ENCODE measurements at places on chromosomes 5 and 9.

DNA sequence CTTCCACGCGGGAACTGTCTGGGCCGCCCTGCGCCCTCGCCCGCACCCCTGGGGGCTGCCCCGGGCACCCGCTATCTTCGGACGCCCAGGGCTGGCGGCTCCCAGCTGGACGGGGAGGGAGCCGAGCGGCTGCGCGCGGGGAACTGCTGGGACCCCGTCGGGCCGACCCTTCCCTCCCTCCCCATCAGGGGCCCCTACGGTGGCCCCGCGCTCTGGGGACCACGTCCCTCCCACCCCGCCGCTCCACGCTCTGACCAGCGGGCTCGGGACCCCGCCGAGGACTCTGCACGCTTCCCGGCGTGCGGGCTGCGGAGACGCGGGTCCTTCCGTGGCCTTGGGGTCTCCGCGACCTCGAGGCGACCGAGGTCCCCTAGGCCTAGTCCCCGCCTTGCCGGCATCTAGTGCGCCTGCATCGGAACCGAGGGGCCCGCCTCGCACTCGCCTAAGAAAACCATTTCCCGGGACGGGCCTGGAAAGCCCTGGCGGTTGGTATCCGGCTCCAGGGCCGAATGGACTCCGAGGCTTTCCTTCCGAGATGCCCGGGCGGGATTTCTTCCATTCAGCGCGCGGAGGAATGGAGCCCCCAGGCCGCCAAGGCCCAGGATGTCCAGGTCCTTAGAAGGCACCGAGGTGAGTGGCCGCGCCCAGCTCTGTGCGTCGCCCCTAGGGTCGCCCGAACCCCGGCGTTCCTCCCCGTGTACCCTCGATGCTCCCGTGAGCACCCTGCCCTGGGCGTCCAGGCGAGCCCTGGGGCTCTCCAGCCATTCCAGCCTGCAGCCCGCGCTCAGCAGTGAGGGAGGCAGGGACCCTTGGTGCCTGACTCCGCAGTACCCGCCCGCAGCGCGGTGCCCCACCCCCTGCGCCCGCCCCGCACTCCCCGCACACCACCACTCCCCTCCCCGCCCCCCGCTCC lies 705 bp upstream of the SLC6A3 start:
- DNase-seq: no peak

DNA sequence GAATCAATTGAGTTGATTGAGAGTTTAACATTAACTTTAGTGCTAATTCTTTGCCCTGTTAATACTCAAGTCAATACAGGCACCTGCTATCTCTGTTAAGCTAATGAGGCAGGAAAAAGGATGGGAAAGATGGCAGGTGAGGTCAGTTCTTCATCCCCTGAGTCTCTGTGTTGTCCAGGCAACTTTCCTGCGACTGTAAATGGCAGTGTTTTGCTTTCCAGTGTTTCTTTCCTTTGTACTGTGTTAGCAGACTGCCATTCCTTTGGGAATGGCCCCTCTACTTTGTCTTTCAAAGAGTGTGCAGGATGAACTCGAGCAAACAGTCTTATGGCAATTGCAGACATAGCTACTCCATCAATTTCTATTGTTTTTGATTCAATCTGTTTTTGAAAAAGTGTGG lies 202.2 kb upstream of the VLDLR start:
- DNase-seq: no peak

GRCh38 chr9:99040911-99041582 lies 63.9 kb upstream of the TGFBR1 start:
- DNase-seq: no peak

DNA sequence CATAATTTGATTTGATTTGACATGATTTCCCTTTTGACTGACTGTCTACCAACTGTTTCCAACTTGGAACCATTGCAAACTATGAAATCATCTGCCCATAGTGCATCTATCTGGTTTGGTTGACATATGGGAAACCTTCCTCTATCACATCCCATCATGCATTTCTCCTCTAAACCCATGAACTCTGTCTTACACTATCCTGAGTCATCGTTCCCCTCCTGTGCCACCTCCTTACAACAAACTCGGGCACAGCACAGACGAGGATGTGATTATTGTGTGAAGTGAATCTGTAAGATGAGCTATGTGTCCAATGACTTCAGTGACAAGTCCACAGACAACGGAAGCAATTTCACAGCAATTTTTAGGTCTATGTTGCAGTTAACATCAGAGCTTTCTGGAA lies 126.1 kb downstream of the NPR3 start:
- no peak for DNase-seq

GRCh38 chr5:147956842-147957223 lies 50.5 kb upstream of the C5orf46 start:
- no peak for DNase-seq

GRCh38 chr5:91011029-91011428 lies 372.1 kb downstream of the ARRDC3 start:
- DNase-seq: no peak

- DNase-seq: peak; percentile 69
Observed at GRCh38 chr5:35852084-35852734, 4.5 kb upstream of the IL7R start.

DNA sequence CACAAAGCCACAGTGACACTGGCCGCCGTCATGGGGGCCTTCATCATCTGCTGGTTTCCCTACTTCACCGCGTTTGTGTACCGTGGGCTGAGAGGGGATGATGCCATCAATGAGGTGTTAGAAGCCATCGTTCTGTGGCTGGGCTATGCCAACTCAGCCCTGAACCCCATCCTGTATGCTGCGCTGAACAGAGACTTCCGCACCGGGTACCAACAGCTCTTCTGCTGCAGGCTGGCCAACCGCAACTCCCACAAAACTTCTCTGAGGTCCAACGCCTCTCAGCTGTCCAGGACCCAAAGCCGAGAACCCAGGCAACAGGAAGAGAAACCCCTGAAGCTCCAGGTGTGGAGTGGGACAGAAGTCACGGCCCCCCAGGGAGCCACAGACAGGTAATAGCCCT lies 26.1 kb downstream of the HRH2 start:
- DNase-seq: no peak

GRCh38 chr9:84945878-84946538 lies 276.5 kb downstream of the NTRK2 start:
- DNase-seq: no peak

DNA sequence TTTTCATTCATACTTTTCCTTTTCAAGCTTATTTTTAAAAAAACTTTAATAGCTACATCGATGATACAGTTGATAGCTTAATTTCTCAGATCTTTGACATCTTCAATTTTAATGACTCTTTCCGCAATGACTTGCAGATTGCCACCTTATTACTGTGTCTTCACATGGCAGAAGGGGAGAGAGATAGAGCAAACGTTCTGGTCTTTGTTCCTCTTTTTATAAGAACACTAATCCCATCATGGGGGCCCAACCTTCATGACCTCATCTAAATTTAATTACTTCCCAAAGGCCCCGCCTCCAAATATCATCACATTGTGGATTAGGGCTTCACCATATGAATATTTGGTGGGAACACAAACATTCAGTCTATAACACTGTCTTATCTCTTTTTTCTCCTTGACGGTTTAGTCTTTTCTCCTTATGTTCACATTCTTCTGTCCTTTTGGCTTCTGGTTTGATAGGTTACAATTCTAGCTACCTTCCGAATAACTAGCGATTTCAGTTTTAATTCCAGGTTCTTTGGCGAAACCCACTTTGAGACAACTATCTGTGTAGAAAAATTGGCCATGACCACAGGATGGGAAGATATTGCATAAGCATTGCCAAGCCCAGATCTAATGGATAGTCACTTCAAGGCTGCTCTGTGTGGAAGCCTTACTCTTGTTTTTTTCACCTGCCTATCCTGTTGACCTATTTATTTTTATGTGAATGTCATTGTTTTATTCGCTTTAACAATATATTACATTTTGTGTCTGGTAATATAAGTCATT lies 5.0 kb downstream of the ZNF189 start:
- DNase-seq: no peak

DNA sequence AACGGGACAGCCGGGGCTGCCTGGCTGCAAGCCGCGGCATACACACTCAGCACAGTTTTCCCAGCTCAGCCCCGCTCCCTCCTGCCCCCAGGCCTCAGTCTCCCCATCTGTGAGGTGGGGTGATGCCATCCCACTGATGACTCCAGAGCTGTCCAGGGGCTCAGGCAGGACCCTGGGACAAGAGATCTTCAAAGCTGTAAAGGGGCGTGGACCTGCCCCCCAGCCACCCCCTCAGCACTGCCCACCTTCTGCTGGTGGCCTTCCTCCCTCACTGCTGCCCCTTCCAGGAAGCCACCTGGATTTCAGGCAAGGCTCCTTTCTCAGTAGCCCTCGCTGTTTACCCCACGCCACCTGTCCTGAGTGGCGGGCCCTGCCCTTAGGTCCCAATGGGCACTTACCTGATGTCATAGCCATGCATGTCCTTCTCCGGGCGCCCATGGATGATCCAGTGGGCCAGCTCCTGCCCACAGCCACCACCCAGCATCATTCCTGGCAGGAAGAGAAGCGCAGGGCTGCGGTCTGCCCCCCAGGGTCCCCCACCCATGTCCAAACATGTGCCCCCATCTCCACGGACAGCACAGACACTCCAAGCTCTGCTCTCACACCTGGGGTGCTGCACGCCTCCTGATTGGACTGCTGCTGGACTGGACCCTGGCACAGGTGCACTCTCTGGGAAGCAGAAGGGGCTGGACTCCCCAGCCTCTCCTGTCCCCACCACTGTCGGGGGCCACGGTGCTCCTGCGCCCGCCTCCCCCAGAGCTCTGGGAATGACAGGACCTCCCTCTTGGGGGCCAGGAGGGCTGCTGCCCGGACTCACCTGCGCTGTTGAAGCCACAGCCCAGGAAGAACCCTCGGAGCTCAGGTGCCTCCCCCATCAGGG lies 25.7 kb downstream of the SARDH start:
- DNase-seq: no peak

DNA sequence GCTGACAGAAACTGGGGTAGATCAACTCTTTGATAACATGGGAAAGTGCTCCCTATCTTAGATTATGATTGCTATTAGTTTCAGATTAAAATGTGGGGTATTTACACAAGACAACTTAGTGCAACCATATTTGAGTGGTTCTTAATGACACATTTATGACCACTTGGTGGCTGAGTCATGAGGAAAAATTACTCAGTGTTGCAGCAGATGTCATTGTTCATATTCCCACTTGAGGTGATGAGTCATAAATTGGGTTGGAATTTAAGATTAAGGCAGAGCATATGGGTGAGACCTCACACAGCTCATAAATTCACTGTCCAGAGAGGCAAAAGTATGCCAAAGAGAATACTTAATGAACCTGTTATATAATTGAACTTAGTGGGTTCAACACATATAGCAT lies 408.3 kb downstream of the DMRT2 start:
- no peak for DNase-seq

DNA sequence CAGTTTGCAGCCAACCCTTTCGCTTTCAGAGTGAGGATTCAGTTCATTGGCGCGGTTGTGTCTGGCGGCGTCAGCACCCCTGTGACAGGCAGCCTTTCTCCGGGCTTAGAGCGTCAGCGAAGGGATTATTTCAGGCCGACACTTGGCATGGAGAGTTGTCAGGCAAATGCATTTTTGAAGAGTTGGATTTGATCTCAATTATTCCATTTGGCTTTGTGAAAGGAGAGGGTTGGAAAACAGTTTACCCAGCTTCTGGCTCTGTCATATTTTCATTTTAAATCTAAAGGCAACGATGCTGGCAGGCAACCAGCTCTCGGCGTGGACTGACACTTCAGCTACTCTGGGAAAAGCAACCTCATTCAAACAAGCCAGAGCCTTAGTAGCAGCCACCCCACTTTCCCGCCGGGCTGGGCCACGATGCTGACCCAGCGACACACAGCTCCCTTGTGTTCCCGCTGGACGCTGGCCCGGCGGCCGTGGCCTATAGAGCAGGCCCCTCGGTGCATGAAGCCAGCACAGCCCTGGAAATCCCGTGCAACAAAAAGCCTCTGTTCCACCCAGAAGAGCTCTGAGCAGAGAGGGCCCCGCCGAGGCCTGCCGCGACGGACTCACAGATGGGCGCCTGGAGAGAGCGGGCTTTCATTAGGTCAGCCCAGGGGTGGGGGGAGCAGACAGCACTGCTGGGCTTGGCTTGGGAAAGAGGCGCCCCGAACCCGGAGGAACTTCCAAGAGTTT lies 28.9 kb upstream of the LPCAT1 start:
- no peak for DNase-seq

GRCh38 chr5:172872997-172873491 lies 39.0 kb downstream of the ERGIC1 start:
- DNase-seq: no peak

DNA sequence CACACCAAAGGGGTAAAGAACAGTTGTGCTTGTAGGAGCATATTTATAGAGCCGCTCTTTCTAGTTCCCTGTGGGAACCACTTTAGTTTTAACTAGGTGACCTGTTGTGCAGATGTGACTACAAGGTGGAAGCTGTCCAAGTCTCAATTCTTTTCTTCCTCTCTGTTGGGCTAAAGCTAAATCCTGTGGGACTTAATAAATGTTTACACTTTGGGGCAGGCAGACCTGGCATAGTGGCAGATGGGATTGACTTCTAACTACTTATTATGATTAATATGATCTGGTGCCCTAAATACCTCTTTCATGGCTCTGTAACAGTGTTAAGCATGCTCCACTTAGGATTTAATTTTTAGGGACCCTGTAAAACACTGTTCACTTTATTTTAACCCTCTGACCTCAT lies 265.3 kb downstream of the KCTD16 start:
- DNase-seq: no peak

DNA sequence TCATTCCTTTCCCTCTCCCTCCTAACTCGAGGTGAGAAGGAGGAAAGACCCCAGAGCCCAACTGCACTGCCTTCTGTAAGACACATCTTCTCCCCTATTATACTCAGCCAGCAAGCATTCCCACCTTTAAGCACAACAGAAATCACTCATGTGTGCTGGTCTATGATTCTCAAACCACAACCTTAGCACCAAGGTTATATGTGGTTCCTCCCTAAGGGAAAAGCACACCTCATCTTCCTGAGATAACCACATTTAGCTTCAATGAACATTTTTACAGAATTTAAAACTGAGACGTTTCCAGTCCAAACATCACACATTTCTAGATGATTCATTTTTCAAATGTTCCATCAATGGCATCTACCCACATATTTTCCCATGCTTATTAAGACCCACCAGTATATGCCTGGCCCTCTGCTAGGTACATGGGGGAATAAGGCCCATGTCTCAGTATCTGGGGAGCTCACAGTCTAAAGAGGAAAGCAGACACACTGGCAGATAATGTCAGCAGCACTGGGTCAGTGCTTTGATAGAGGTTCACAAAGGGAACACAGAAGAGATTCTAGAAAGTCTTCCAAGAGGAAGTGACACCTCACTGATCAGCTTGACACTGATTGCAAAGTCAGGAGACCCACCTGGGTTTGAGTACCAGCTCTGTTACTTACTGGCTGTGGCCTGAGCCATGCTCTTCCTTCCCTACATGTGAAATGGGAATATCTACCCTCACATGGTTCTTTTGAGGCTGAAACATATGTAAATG lies 245.4 kb downstream of the DENND1A start:
- DNase-seq: no peak

DNA sequence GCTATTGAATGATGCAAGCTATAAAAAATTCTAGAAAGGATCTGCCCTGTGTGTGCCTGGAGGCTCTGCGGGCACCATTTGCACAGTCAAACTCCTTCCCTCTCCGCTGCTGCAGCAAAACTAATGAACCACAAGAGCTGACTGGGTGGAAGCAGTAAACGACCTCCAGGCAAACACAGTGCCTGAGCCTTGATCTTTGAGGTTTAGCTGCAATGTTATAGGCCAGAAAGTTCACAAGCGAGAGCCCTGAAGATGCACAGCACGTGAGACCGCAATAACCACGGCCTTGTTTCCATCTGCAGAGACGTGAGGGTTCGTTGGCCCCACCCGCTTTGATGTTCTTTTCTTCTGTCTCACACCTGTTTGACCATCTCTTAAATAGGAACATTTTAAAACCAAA lies 69.2 kb upstream of the S1PR3 start:
- peak; percentile 58 for DNase-seq
